ENCODE measurements at places on chromosomes 6 and 20.

DNA sequence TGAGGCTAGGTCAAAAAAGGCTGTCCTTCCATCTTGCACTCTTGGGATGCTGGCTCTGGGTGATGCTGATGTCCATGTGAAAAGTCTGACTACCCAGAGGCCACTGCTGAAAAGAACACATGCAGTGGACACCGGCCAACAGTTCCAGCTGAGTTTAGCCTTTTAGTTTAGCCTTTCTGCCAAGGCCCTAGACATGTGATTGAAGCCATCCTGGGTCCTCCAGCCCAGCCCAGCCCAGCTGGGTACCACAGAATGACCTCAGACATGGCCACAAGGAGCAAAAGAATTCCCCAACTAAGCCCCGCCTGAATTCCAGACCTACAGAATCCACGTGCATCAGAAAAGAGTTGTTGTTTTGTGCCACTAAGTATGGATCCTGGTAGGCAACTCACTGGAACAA, 17.4 kb downstream of the PIGT start:
- no peak for DNase-seq

DNA sequence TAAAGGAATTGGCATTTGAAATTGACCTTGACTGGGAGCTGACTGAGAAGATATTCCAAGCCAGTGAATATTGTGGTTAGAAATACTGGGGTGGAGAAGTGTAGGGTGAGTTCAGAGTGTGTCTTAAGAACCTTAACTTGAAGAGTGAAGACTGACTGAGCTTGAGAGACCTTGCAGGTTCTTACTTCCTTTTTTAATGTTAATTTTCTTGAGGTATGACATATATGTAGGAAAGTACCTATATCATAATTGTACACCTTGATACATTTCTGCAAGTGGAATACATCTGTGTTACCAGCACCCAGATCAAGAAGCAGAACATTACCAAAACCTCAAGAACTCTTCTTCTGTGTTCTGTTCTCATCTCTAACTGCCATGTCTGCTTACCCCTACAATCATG, 11.0 kb downstream of the DHX35 start:
- no peak for DNase-seq

DNA sequence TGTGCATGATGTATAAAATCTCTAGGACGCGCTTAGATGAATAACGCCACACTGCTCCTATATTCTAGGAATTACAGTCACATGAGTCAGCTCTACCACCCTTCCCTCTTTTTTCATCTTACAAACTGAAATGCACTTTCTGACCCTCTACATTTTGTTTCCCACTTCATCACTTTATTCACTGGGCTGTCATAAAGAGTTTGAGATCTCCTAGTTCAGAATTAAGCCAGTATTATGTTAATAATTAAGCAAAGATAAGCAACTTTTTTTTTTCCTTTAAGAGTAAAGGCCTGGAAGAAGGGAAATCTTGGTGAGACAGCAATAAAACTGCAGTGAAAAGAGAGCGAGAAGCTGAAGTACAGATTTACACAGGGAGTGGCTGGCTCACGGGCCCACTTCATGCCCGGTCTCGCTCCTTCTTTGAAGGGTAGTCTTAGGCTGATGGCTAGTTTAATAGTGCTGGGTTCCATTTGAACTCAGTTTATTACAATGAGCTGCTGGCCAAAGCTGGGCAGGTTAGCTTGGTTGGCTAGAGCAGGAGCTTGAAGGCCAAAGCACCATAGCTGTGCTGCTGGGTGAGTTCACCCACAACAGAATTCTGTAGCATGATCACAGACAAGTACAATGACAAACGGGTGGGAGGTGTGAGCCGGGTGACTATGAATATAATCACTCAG, 110.6 kb downstream of the MAP7 start:
- DNase-seq, result no peak

- no peak for DNase-seq
Observed at GRCh38 chr20:21982559-21982958, 277.1 kb downstream of the PAX1 start.

- no peak for DNase-seq
Observed at GRCh38 chr6:157029980-157030690, 253.0 kb downstream of the ARID1B start.

GRCh38 chr6:14645841-14646240, 528.3 kb downstream of the CD83 start:
- DNase-seq, result no peak

DNA sequence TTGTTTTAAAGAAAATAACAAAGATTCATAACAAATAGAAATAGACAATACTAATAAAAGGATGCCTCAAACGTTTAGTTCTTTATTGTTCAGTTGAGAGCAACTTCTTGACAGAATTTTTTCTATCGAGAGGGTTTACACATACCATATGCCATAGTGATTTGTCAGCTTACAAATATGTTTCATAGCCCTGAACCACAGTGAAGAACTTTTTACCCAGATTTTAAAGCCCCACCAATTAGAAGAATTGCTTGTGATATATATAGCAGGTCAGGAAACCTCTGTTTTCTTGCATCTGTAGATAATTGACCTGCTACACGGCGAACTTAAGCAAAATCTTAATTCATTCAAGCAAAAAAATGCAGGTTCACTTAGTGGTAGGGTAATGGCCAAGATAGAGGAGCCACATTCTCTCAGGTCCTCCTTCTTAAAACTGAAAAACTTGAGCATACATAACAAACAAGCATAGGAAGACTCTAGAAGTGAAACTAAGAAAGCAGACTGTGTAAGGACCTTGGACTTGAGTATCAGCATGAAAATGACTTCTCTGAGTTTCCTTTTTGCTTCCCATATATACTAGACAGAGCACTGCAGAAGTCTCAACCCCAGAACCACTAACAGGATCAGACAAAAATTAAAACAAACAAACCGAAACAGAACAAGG, 39.5 kb downstream of the CRISP1 start:
- no peak for DNase-seq

DNA sequence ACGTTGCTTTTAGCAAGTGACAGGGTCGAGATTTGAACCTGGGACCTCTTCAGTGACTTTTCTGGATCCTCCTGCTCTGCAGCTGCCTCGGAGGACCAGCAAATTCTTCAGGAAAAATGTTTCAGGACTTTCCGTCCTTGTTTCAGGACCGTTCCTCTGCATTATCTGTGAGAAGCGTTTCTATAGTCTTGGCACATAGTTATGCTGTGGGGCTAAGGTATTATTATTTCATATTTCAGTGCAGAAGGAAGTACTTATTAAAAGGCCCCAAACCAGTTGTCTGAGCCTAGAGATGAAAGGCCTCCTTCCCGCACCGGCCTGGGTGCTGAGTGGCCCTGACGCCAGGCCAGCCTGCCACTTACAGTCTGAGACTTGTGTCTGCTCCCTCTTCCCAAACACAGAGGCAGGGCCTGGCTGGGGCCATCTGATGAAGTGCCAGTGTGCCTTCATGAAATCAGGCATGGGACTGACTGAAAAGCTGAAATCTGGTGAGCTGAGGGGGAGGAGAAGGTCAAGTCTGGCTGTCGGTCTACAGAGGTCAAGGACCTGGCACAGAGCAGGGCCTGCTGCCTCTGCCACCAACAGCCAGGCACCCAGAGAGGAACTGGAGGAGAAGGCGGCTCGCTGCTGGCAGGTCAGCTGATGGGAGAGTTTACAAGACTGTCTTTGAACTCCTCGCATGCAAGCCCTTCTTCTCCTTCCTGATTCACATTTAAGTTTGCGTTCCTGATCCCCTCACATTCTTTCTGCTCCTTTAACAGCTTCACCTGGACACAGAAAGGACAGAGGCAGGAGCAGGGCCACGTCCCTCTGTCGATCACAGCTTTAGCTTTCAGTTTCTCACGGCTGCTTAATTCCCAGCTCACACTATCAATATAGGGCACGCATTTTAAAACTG, 8.9 kb upstream of the QKI start:
- no peak for DNase-seq

DNA sequence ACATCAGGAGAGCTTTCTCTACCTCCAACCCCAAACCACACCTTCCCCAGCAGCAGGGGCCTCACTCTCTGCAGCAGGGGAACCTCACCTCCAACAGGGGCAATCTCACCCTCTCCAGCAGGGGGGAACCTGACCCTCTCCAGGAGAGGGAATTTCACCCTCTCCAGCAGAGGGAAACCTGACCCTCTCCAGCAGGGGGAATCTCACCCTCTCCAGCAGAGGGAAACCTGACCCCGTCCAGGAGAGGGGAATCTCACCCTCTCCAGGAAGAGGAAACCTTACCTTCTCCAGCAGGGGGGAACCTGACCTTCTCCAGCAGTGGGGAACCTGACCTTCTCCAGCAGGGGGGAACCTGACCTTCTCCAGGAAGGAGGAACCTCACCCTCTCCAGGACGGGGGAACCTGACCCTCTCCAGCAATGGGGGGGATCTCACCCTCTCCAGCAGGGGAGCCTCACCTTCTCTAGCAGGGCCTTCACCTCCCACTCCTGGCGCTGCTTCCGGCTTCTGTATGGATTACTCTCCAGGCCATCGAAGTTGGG, 3.1 kb downstream of the B3GALT4 start:
- DNase-seq, result no peak

DNA sequence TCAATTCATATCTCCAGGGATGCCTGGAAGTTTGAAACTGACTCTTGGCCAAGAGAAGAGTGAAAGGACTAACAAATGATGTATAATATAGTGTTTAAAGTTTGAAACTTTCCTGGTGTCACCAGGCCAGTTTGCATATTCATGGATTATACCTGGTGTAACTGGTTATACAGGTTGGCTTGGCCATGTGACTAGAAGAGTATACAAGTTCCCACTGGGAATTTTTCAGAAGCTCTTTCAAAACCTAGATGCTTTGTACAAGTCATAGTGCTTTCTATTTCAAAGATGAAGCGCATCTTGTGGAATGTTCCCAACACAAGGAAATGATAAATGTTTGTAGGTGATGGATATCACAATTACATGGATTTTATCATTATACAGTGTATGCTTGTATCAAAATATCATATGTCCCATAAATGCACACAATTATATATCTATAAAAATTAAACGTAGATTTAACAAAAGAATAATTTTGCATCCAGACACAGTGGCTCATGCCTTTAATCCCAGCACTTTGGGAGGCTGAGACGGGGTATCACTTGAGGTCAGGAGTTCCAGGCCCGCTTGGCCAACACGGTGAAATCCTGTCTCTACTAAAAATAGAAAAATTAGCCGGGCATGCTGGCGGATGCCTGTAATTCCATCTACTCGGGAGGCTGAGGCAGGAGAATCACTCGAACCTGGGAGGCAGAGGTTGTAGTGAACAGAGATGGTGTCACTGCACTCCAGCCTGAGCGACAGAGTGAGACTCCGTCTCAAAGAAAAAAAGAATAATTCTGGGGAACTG, 1420.2 kb downstream of the GRIK2 start:
- no peak for DNase-seq

DNA sequence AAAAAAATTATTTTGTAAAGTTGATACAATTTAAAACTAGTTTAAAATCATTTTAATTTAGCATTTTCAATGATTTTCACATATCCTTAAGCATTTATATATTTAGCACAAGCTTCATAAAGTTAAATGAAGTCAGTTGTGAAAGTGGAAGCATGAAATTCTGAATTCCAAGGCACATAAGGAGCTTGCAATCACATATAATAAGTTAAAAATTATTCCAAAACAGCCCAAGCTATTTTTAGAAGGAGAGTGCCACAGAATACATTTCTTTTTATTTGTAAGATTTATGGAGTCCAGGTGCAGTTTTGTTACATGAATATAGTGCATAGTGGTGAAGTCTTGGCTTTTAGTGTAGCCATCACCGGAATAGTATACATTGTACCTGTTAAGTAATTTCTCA, 3.2 kb upstream of the LGSN start:
- DNase-seq, result no peak

- no peak for DNase-seq
Observed at GRCh38 chr6:72420409-72420808, 201.5 kb upstream of the KCNQ5 start.

DNA sequence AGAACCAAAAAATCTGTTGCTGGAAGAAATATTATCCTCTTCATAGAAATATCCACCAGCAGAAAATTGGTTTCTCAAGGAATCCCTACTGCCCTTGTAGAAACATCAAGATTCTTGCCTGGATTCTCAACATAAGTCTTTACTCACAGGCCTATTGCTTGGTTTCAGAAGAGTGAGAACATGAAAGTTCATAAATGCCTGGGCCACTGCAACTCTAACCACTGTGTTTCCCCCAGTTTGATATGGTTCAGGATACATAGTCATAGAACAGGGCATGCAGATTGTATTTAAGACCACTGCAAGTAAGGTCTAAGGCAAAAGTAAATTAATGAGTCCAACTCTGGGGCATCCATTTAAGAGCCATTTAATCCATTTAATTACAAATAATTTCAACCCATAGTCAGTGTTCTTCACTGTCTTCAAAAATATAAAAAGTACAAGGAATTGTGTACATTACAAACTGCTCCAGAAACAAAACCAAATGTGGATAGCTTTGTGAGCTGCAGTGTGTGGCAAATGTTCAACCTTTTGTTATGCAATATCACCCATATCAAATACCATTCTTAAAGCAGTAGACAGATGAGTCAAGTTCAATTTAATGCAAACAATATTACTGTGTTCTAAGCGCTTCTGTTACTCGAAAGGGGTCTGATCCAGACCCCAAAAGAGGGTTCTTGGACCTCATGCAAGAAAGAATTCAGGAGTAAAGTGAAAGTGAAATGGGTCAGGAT, 83.3 kb downstream of the OPRM1 start:
- no peak for DNase-seq

DNA sequence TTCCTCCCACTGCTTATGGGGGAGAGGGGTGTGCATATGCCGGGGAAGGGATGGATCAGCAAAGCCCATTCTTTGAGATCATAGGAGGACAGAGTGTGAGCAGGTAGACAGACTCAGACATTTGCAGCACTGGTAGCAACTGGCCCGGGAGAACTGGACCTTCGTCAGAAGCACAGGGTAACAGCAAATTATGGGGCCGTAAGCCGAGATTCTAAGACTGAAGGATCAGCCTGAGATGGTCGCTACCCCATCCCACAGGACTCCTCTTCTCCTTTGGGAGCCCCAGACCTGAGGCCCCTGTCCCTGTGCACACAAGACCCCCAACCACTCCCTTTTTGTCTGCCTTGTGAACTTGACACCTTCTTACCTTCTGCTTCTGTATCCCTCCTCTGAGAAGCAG, 106.5 kb downstream of the TOX2 start:
- no peak for DNase-seq

DNA sequence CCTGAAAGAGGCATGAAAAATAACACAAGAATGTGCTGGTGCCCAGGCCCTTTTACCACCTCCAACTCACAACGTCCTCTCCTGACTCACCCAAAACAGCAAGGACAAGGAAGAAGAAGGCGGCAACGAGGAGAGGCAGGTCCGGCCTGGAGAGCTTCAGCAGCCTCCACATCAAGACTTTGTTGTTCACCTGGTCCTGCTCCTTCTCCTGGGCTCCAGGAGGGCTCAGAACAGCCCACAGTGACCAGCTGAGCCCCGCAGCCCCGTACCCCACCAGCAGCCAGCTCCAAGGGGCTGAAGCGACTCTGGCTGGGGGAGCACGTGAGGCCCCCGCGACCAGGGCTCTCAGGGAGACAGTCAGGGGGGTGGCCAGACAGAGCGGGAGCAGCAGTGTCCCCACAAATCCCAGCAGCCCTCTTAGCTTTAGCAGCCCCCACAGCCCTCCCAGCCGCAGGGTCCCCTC, 857 bp downstream of the TAP2 start:
- DNase-seq, result no peak
